ENCODE measurements at places on chromosomes 1 and 21. TPM values are rescaled to one million over a fixed set of nuclear protein-coding genes. Genes with fewer than 3 reads are reported as not detected.

LRRC38 gene
- 3.8 TPM for polyA plus RNA-seq

- DNase-seq, result no peak
These were observed 488.2 kb downstream of the OMA1 start for GRCh38 chr1:58058323-58058722.

DNA sequence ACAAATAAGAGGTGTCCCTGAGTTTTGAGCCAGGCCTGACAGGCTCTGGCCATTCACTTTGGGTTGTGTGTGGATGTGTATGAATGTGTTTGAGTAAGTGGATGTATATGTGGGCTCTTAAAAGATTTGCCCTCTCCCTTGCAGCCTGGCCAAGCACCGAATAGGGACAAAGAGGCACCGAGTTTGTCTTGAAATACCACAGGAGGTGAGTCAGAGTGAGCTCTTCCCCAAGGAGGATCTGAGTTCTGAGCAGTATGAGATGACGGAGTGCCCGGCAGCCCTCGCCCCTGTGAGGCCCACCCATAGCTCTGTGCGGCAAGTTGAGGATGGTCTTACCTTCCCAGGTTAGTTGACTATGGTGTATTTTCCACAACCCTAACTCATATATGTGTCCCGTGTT is 19.0 kb downstream of the KDM4A start:
- no peak for DNase-seq

CASZ1 gene
- 14.4 TPM for polyA plus RNA-seq

FCRL4 gene
- polyA plus RNA-seq, result not detected

DNA sequence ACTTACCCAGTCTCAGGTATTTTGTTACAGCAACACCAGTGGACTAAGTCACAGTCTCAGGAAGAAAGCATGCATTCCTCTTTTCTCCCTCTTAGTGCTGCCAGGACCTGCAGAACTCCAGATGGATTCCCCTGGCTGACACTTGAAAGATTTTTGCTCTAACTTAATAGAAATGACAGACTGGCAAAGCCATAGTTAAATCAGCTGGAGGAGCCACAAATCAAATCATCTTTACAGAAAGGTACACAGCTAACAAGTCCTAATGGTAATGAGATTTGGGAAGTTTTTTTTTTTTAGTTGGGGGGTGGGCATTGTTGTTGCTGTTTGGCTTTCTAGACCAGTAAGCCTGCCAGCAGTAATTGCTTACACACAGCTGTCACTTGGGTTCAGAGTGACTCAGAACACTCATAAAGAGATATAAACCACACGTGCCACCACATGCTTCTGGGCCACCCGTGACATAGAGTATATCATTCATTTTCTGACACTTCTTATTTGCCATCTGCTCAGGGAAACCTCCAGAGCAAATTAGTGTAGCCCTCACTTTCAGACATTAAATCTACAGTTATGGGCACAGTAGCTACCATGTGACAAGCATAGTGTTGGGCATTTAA is 72.4 kb downstream of the FH start:
- no peak for DNase-seq

CLDN17 gene
- polyA plus RNA-seq, result not detected

DNA sequence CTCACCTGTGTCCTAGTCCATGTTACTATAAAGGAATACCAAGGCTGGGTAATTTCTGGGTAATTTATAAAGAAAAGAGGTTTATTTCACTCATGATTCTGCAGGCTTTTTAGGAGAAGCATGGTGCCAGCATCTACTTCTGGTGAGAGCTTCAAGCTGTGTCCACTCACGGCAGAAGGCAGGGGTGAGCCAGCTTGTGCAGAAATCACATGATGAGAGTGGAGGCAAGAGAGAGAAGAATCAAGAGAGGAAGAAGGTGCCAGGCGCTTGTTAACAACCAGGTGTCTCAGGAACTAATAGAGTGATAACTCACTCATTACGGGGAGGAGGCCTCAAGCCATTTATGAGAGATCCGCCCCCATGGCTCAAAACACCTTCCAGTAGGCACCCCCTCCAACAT is 67.5 kb upstream of the CD34 start:
- DNase-seq, result no peak

Data from spinal cord (tissue), 10 donors.